ENCODE measurements at places on chromosomes 12 and 14.

GRCh38 chr14:34043627-34044372, 92.9 kb upstream of the EGLN3 start:
- peak; percentile 77 for DNase-seq

GRCh38 chr14:73295198-73295796, 58.0 kb downstream of the PAPLN start:
- DNase-seq, result peak; percentile 25

- no peak for DNase-seq
Observed at GRCh38 chr14:51295646-51296263, 55.7 kb downstream of the TMX1 start.

DNA sequence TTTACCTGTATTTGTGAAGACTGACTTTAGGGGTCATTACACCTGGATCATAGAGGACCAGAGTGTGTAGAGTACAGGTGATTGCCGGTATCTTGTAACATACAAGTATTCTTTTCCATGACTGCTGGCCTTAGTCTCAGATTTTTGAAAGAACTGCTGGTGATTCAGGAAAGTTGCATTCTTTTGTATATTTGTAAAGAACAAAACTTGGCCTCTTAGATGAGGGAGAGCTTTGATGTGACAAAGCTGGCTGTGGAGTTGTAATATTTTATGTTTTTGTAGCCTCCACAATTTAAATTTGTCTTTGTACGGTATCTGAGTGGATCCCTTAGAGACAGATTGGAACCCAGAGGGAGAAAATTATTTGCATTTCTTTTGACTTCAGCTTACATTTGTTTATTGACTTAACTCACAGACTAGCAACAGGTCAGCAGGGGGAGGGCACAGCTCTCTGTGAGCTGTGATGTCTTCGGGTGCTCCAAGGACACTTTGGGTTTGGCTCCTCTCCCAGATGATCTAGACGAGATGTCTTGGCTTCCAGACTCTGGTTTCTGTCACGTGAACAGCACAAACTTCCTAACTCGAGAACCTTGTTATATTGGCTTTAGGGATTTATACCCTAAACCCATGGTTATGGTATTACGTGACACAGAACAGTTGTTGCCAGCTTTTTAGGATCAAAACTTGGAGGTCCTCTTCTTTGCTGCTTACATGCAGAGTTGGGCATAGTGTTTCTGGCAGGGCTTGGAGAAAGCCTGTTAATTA, 65.9 kb downstream of the DAAM1 start:
- peak; percentile 78 for DNase-seq

DNA sequence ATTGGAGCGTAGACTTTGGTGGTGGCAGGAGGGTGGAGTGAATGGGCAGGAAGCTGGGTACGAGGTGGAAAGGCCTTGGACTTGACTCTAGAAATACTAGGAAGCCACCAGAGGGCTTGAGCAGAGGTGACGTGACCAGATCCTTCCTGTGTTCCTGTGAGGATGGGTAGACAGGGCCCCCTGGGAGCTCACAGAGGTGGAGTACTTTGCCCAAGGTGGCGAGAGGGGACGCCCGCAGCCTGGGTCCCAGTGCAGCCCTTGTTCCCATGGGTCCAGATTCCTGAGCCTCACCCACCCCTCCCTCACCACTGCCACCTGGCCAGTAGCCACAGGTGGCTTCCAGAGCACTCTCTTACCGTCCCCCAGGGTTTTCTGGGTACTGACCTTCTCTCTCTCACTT, 89.8 kb downstream of the KIF26A start:
- no peak for DNase-seq

DNA sequence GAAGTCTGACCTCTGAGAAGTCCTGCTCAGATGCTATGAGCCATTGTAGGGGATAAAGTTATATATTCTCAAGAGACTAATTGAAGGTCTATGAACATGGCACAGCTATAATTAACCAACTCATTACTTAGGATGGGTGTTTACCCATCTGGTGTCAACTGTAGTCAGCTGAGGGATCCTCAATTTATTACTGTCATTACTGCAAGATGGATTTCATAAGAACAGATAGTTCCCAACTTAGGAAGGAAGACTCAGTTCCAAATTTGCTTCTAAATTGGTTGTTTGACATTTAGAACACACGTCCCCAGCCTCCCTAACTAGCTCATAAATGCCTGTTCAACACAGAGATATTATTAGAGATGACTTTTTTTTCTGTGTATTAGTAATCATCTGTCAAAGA, 81.4 kb downstream of the FRMD6 start:
- DNase-seq, result no peak

DNA sequence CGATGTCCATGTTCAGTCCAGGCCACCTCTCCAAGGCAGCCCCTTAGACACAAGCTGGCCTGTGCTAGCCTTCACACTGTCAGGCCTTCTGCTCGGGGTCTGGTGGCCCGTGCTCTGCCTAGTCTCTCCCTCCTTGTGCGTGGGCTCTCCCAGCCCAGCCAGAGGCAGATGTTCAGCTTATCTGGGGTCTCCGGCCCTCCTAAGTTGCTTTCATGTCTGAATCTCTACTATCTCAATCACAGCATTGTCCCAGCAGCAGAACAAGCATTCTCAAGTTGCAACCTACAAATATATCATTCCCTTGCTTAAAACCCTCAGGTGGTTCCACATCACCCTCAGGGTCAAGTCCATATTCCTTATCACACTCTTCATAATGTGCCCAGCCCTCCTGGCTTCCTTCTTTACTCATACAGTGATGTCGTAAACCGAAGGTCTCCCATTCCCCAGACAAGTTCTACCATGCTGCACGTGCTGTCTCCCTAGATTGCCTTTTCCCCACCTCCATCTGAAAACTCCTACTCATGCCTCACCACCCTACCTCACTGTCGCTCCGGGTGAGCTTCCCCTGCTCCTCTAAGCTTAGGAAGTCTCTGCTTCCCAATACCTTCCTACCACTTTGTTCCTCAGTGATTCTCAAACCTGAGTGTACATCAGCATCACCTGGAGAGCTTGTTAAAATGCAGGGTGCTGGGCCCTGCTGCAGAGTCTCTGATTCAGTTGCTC, 1.5 kb downstream of the KRT73 start:
- DNase-seq, result no peak

GRCh38 chr12:19130224-19131024, 891 bp downstream of the PLEKHA5 start:
- DNase-seq, result peak; percentile 60

DNA sequence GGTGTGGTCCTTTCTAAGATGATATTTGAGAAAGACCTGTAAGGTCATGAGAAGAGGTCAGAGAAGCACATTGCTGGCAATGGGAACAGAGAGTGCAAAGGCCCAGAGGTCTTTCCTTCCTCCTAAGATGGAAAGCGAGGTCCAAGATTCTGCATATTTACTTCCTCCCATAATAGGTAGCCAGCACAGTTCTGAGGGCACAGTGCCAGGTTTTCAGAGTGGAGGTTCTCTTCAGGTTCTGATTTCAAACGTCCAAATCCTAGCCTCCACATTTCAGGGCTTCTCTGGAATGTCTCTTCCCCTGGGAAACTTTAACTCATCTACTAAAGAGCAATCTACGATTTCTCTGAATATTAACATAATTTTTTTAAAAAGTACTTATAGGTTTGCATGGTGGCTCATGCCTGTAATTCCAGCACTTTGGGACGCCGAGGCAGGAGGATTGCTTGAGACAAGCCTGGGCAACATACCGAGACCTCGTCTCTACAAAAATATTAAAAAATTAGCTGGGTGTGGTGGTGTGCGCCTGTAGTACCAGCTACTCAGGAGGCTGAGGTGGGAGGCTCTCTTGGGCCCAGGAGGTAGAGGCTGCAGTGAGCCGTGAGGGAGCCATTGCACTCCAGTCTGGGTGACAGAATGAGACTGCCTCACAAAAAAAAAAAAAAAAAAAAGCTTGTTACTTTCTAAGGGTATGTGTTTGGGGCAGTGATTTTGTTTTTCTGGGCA, 526 bp upstream of the MRPL42 start:
- DNase-seq, result no peak

- DNase-seq, result no peak
Observed at GRCh38 chr12:82968631-82969367, 282.1 kb downstream of the TMTC2 start.

GRCh38 chr14:78848234-78848820, 678.2 kb downstream of the NRXN3 start:
- peak; percentile 30 for DNase-seq

DNA sequence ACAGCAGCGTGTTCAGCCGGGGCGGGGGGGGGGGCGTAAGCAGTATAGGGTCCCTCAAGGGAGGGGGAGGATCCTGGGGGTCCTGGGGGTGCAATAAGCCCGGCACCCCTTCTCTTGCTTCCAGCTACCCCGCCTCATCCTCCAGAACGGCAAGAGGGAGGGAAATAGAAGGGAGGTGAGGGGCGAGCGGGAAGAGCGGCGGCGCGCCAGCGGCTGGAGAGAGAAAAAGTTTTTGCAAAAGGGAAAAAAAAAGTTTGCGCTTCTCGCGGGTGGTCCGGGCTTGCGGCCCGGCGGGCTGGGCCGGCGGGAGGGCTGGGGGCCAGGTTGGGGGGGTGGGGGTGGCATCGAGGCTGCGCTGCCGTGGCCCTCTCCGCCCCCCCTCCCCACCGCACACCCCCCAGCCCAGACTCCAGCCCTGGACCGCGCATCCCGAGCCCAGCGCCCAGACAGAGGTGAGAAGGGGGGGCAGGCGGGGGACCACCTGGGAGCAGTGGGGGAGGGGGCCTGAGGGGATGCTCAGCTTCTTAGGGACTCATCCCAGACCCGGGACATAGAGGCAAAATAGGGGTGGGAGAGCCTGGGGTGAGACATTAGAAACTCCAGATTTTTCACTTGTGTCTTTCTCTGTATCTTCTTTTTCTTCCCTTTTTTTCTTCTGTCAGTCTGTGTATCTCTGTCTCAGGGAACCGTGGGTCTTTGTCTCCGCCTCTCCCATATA, at the start of gene GLI1:
Gene GLI1, plus strand, starts transcription at position 36 of the 718 bp plus-strand sequence. CDS start 3,907 bp downstream, outside the sequence.
- peak; percentile 39 for DNase-seq

DNA sequence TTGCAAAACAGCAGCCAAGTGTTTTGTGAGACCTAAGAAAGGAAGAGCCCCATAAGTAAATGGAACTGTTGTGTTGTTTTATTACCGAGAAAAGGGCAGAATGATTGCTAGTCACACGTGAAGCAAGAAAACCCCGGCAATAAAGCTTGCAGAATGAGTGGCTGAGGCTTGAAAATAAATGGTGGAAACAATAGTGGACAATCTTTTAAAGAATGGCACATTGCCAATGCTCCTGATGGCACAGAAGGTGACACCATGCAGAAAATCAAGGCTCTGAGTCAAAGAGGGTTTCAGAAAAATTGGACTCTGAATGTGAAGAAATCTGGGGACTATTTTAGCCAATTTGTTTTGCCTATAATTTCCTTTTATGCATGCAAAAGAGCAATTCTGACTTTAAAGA, 4.0 kb upstream of the AQP2 start:
- DNase-seq, result no peak

DNA sequence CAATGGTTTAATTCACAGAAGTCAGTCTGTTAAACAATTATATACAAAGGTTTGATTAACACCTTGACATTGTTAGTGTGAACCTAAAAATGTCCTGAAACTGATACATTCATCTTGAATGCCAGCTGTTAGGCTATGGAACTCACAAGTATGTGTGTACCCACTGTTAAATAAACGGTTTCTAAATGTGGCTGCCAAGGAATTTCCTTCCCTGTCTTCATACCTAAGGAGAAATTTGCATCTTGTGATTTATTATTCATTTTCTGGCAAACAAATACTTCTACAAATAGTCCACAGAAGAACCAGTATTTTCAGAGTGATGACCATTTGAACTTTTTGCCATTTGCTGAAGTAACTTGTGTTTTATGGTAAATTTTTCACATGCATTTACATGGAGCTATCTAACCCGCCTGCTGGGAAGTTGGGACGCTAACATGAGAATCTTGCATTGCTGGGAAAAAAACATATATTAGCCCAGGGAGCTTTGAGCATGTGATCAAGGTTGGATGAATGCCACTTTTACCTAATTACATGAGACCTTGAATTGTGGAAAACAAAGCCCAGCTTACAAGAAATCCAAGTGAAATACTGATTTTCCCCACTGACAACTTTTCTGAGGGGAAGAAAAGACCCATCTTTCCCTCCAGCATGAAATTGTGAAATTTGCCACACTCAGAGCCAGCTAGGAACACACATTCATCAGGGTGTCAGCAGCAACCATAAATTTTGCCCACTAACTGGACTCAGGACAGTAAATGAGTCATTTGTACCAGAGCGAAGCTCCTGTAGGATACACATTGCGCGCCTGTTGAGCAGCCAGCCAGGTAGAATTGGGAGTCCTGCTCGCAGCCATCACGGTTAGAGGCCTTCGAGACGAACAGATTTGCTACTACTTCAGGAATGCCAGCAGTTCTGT, 118.0 kb downstream of the KICS2 start:
- peak; percentile 33 for DNase-seq

DNA sequence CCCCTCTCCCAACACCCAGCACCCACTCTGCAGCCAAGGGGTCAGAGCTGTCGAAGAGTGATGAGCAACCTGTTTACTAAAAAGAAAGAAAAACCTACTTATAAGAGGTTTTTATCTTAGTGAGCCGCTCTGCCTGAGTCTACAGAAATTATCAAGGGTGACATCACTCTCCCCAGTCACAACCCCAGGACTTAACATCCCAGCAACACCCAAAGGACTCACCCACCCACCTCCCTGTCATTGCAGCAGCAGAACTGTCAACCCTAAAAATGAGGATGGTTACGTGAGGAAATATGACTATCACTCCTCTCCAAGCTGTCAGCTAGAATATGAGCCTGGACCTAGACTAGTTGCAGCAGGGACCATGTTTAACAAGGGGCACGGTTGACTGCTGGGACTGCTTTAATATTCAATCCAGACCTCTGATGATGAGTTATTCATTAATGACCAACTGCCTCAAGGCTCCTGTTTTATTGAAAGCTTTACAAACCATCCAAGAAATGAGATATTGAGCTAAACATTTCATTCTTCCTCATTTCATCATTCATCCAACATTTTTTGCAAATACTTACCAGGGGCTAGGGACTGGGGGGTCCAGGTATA, 53.9 kb upstream of the FICD start:
- no peak for DNase-seq

- no peak for DNase-seq
Observed at GRCh38 chr12:101027200-101027599, 182.8 kb downstream of the SLC5A8 start.

- DNase-seq, result no peak
Observed at GRCh38 chr12:31783556-31783955, 54.7 kb upstream of the AMN1 start.

- no peak for DNase-seq
Observed at GRCh38 chr12:77064896-77065360, 441 bp downstream of the E2F7 start.

DNA sequence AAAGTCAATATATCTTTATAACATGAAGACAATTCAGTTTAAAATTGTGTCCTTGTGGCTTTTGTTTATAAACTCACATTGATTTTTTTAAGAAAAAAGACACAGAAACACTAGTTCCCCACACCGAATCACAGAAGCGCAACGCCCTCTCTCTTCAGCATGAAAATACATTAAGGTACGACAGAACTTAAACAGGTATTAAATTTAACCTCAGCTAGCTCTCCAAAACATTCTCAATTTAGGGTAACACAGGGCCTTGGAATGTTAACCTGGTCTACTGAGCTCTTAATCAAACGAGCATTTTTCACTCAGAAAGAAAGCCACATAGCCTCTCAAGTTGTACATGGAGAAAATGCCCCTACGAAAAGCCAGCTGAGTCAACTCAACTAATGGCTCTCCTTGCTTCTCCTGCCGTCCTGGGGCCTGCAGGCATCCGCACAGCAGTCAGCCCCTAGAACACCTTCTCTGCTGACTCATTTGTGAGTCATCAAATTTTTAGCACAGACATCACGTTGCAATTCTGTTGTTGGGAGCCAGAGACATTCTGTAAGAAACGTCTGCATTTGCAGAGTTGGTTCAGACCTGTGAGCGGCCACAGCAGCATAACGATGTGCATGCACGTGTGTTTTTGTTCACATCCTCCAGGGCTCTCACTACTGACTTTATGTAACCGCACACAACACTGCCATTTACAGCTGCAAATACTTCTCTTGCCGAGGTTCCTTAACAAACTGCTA, 141.6 kb downstream of the ITPR2 start:
- DNase-seq, result peak; percentile 96

Data from Daoy (cell line).